A549 (cell line): ENCODE measurements at places on chromosomes 6 and 20.

GRCh38 chr20:4449957-4450715 lies 271.6 kb upstream of the PRND start:
- peak; percentile 21 for DNase-seq

GRCh38 chr6:163422550-163422949 lies 8.0 kb downstream of the QKI start:
- DNase-seq: no peak

GRCh38 chr6:42724825-42725224 lies 2.4 kb upstream of the PRPH2 start:
- DNase-seq: no peak

- no peak for DNase-seq
These were observed 77.1 kb downstream of the GPR63 start for GRCh38 chr6:96760153-96760687.

- no peak for DNase-seq
These were observed 86.7 kb upstream of the NEDD9 start for GRCh38 chr6:11318835-11319813.

DNA sequence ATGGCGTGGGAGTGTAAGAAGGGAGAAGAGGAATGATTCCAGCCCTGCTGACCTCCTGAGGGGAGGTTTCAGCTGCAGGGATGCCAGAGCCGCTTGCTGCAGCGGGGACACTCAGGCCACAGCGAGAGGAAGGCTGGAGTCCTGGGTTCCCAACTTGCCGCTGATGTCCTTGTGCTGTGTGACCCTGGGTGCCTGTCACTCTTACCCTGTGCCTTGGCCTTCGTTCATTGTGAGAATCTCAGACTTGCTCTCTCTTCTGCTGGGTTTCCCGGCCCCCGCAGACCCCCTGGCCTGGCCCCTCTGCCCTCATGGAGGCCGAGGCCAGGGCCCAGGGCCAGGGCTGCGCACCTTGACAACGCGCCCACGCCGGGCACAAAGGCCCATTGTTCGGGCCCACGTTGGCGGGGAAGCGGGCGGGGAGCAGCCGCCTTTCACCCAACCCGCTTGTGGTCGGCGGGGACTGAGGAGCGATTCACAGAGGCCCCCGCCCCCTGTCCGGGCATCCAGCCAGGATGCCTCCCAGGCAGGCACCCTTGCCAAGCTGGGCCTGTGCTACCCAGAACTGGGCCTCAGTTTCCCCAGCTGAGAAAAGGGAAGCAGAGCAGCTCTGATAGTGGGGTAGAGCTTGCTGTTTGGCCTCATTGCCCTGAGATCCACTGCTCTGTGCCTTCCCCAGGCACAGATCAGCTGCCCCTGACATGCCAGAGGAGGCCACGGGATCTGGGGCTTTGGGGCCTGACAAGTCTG lies 52.4 kb downstream of the CEBPB start:
- DNase-seq: no peak

DNA sequence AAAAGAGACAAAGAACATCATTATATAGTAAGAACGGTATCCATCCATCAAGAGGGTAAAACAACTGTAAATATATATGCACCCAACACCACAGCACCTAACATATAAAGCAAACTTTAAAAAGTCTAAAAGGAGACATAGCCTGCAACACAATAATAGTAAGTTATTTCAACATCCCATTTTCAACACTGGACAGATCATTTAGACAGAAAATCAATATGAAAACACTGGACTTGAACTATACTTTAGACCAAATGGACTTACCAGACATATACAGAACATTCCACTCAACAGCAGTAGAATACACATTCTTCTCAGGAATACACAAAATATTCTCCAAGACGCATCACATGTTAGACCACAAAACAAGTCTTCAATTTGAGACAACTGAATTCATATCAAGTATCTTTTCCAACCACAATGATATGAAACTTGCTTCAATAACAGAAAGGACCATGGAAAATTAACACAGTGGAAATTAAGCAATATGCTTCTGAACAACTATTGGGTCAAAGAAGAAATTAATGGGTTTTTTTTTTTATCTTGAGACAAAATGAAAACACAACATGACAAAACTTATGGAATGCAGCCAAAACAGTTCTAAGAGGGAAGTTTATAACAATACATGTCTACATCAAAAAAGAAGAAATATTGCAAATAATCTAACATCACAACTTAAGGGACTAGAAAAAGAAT lies 23.9 kb upstream of the ASF1A start:
- no peak for DNase-seq

GRCh38 chr6:12069891-12070529 lies 57.9 kb downstream of the HIVEP1 start:
- no peak for DNase-seq

GRCh38 chr6:87534377-87535047 lies 55.3 kb downstream of the RARS2 start:
- DNase-seq: no peak

GRCh38 chr6:3876866-3877265 lies 27.7 kb downstream of the FAM50B start:
- DNase-seq: no peak

- DNase-seq: no peak
These were observed 95.5 kb downstream of the FOXC1 start for GRCh38 chr6:1705183-1705582.

DNA sequence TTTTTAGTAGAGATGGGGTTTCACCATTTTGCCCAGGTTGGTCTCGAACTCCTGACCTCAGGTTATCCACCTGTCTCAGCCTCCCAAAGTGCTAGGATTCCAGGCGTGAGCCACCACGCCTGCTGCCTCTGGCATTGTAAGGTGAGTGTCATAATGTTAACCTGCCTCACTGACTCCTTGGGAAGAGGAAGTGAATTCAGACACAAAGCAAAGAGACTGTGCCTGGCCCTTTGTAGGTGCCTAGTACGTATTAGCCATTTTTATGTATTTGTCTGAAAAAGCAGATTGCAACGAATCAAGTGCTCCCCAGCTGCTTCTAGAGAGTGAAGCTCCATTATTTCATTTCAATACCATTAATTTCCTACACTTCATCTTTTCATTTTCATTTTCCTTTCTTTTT lies 260.5 kb downstream of the SAMD5 start:
- no peak for DNase-seq

DNA sequence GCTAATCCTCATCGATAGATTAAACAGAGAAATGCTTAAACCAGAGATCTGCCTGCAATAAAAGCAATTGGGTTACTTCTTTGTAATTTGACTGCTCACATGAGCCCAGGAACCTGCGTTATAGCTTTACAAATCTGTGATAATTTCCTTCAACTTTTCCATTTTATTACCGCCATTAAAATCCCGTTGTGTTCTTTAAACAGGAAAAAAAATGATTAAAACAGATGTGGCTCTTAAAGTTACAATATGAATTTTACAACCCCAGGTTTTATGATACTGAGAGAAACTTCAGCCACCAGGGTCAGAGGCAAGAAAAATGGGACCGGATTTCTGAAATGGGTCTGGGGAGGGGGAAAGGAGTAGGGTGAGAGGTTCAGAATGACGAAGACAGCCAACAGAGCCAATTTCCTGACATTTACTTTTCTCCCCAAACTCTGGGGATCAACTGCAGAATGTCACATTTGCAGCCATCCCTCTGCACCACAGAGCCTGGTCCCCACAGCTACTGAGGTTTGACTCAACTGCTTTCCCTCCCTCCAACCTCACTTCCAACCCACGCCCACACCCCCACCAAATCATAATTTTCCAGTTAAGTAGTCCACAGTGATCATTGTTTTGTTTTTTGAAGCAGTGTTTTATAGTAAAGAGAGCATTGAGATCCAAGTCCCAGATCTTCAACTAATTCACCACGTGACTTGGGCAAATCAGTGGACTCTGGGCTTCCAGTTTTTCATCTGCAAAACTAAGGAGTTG lies 77.6 kb upstream of the EYA2 start:
- no peak for DNase-seq

DNA sequence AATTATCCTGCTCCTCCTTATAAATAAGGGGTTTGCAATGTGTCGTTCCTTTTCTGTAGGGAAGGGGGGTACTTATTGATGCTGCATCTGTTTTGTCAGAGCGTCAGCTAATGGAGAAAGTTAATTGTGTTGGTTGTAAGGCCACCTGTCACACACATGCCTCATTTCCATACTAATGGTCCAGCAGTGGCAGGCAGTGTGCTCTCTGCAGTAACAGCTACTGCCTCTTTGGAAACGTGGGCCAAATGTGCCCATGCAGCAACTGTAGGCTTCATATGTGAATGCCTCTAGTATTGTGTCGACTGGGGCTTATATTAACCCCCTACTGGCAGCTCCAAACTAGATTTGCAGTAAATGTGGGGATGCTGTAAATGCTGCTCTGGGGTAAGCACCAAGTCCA lies 56.3 kb upstream of the OLIG3 start:
- DNase-seq: no peak

DNA sequence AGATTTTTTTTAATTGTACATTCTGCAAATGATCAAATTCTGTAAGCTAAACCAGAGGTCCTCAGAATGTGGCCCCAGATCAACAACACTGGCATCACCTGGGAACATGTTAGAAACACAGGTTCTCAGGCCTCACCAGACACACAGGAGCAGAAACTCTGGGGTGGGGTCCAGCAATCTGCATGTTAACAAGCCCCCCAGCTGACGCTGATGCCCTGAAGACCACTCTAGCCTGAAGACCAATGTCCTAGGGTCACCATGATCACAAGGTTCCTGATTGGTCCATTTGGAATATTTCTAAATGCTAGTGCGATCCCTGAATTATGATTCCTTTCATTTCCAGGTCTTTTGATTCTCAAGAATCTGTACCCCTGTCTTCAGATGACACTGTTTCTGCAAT lies 2.4 kb upstream of the LY86 start:
- no peak for DNase-seq

DNA sequence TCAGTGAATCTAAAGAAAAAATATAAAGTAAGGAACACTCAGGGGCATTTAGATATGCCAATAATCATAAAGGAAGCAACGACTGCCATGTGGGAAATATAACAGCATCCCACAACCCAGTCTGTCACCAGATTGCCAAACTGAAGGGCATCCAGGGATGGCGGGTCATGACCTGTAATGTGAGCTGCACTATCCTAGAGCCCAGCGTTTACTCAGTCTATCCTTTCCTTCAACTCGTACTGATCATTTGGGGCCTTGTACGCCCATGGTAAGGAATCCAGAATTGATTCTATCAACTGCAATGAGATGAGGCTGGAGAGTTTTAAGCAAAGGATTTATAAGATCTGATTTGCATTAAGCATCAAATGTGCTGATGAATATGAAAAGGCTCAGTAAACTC lies 5.3 kb downstream of the TRPC4AP start:
- DNase-seq: no peak

- no peak for DNase-seq
These were observed 67.6 kb downstream of the CD2AP start for GRCh38 chr6:47545223-47545622.

GRCh38 chr20:19915111-19915798 lies 101.9 kb upstream of the NAA20 start:
- no peak for DNase-seq

DNA sequence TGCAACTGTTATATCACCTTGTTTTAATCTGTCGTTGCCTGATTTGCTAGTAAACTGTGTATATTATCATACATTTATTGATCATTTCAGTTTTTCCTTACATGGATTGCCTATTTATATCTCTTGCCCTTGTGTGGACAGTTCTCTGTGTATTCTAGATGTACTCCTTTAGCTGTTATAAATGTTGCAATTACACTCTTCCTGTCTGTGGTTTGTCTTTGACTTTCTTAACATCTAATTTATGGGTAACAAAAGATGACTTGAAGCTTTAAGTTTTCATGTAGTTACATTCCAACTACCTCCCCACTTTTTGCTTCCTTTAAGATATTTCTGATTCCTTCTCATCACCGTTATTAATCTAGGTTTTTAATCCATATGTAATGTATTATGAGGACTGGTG lies 22.6 kb downstream of the PLCB1 start:
- DNase-seq: no peak

GRCh38 chr6:113461153-113461932 lies 395.8 kb upstream of the MARCKS start:
- no peak for DNase-seq

DNA sequence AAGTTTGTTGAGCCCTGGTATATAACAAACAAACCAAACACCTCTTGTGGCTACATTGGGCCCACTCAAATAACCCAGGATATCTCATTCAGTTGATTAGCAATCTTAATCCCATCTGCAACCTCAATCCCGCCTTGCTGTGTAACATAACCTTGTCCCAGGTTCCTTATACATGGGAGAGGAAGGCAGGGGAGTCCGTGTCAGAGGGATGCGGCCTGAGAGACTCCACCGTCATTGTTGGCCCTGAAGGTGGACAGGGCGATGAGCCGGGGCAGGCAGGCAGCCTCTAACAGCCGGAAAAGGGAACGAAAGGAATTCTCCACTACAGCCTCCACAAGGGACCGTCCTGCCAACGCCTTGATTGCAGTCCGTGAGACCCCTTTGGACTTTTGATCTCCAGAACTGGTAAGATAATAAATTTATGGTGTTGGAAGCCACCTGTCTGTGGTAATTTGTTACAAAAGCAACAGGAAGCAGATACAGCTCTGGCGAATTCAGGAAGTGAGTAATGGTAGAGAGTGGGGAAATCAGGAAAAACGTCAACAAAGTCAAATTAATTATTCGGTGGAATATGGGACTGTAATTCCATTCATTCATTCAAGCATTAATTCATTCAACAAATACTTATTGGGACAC lies 124.5 kb upstream of the SALL4 start:
- DNase-seq: no peak

GRCh38 chr6:9398071-9398766 lies 962.9 kb upstream of the SLC35B3 start:
- peak; percentile 5 for DNase-seq

GRCh38 chr6:75331151-75331550 lies 46.6 kb upstream of the TMEM30A start:
- DNase-seq: no peak

- peak; percentile 38 for DNase-seq
These were observed at the start of gene CDKAL1 for GRCh38 chr6:20534295-20535262. Gene CDKAL1 (plus strand): TSS chr6:20534457. CDS start chr6:20546351, 11,894 bp downstream.

DNA sequence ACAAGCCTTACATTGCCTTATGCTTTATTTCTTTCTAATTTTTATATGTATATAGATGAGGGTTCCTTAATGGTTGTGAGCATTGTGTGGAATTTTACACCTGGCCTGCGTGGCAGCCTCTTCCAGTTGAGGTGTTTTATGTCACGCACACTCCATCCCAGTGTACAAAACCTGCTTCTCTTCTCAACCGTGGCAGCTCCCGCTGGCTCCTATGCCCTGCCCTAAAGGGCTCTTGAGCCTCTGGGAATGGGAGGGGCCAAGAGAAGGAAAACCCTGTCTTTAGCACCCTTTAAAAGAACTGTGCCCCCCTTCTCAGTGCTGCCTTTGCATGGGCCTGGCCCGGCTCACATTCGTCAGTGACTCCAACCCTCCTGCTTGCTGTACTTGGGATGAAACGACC lies 4.3 kb upstream of the DNAJC5 start:
- DNase-seq: no peak

GRCh38 chr6:18388271-18388670 lies 1.1 kb downstream of the RNF144B start:
- DNase-seq: no peak

DNA sequence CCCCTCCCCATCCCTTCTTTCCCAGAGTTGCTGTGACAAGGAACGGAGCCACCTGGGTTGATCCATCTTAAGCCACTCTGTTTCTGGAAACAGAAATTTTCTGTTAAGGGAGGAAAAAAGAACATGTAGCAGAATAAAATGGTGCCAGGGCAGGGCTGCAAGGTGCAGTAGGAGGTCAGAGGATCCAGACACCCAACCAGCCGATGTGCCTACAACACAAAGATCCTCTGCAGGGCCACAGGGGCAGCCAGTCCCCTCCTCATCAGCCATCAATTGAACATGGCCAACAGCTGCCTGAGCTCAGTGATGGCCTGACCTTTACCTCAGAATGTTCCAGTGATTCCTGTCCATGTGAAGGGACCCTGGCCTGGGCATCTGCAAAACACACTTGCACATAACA lies 11.9 kb downstream of the MDFI start:
- DNase-seq: no peak

GRCh38 chr6:74058606-74059005 lies 362.6 kb downstream of the CD109 start:
- DNase-seq: no peak
